ENCODE measurements at places on chromosomes 16 and 17.

GRCh38 chr16:50683689-50684374 is 2.7 kb upstream of the SNX20 start:
- peak; percentile 49 for DNase-seq

DNA sequence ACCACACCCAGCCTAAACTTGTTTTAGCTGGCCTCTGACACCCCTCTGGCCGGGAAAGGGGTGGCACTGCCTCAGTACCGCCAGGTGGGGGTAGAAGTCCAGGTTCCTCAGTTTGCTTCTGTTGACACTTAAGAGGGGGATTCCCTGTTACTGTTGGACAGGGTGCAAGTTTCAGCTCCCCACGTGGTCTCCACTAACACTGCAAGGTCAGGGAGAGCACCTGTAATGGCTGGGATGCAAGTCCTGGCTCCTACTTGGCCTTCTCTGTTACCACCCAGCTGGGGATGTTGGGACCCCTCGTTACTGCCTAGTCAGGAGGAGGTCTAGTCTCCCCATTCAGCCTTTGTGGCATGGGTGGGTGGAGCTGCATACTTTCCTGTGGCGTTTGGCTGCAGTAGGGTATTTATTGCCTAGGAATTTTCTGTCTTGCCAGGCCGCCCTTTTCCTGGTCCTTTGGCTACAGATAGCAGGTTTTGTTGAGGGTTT is 10.6 kb upstream of the MFAP4 start:
- no peak for DNase-seq

DNA sequence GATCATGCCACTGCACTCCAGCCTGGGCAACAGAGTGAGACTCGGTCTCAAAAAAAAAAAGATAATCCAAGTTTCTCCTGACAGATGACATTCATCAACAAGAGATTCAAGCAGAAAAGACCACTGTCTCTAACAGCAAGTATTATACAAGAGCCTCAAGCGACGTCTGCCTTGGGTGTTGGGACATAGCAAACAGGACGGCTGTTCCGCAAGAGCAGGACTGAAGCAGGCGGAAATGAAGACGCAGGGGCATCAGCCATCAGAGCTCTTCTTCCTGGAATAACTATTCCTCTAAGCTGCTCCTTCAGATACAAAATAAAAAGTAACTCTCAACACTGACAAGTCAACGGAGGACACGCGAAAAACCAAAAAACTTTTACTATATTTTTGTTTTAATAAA is 54.0 kb downstream of the ANKRD11 start:
- no peak for DNase-seq

DNA sequence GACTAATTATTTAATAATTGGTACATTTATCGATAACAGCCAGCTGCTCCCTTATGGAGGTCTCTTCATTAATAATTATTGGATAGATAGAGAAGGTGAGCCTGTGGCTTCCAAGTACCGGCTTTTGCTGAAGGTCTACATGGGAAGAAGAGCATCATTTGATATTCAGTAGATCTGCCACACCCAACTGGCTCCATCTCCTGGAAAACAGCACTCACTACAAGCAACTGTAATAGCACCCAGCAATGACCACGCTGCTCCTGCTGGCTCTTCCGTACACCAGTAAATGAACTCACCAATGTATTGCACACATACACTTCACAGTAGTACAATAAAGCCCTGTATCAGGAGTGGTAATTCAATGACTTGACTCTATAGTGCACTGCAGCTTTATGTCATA is 19.5 kb downstream of the MARVELD3 start:
- no peak for DNase-seq

DNA sequence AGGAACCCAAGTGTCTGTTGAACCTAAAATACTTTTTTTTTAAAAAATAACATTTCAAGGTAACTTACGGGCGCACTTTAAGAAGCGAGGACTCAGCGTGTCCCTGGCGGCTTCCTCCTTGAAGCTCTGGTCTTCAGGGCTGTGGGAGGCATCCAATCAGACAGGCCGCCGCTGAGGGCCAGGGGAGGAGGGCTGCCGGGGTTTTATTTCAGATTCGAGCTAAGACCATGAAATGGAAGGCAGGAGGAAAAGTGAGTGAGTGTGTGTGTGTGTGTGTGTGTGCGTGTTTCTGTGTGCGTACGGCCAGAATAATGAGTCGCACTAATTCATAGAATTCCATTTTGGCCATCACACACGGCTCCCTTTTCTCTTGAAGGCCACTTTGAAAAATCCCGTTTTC is 41.1 kb downstream of the C16orf78 start:
- DNase-seq, result no peak

GRCh38 chr16:65125322-65125721 is 3.5 kb upstream of the CDH11 start:
- no peak for DNase-seq

DNA sequence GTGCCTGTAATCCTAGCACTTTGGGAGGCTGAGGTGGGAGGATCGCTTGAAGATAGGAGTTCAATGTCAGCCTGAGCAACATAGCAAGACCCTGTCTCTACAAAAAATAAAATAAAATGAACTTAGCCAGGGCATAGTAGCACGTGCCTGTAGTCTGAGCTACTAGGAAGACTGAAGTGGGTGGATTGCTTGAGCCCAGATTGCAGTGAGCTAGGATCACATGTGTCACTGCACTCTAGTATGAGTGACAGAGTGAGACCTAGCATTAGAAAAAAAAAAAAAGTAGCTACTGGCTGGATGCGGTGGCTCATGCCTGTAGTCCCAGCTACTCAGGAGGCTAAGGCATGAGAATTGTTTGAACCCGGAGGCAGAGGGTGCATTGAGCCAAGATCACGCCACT is 6.0 kb downstream of the ADAP2 start:
- DNase-seq, result no peak

Data from GM19239 (cell line).